ENCODE measurements at places on chromosomes 1 and 21. TPM values are rescaled to one million over a fixed set of nuclear protein-coding genes. Genes with fewer than 3 reads are reported as not detected.

DNA sequence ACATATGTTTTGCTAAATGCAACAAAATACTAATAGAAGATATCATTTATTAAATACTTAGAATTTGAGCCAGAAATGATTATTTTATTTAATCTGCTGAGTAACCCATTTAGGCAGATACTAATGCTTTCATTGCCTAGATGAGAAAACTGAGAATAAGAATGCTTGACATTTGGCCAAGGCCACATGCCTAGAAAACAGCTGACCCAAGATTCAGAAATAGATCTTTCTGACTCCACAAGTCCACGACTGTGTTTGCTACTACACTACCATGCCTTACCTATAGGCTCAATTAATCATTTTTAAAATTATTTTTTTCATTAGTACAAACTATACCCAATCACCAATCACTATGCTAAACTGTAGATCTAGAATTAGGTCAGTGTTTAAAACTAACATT, 129.7 kb downstream of the ATP1B1 start:
- H3K4me1 ChIP-seq, result peaks cover 3% of the 10 kb centered on the region
- H3K27ac ChIP-seq, result no peak overlapping the region
- peaks cover 7% of the 10 kb centered on the region for H3K36me3 ChIP-seq
- DNase-seq, result no peak

- peaks cover 38% of the 10 kb centered on the region for H3K4me1 ChIP-seq
- no peaks in the 10 kb centered on the region for H3K27me3 ChIP-seq
- no peaks in the 10 kb centered on the region for H3K36me3 ChIP-seq
- H3K27ac ChIP-seq, result peak overlapping the region; percentile 63
Observed at GRCh38 chr1:178109348-178110143, 15.6 kb downstream of the RASAL2 start.

- H3K27ac ChIP-seq, result no peak overlapping the region
- no peak overlapping the region for H3K4me3 ChIP-seq
- H3K4me1 ChIP-seq, result peaks cover 21% of the 10 kb centered on the region
- H3K27me3 ChIP-seq, result no peaks in the 10 kb centered on the region
Observed at GRCh38 chr1:229844675-229845074, 218.6 kb downstream of the URB2 start.

GRCh38 chr1:200376528-200376927, 33.3 kb downstream of the ZNF281 start:
- H3K27ac ChIP-seq, result peak overlapping the region; percentile 6
- DNase-seq, result no peak
- H3K4me1 ChIP-seq, result peaks cover 88% of the 10 kb centered on the region
- H3K36me3 ChIP-seq, result no peaks in the 10 kb centered on the region
- H3K27me3 ChIP-seq, result no peaks in the 10 kb centered on the region
- H3K4me3 ChIP-seq, result no peak overlapping the region

SELL gene
- total RNA-seq, result not detected

IGSF5 gene
- not detected for total RNA-seq

ANKRD13C gene
- total RNA-seq, result 19.4 TPM

TNNI3K gene
- not detected for total RNA-seq

Measured in chondrocyte (in vitro differentiated cells).